Ecto neural progenitor cell (in vitro differentiated cells): ENCODE measurements at places on chromosomes 7 and 10.

DNA sequence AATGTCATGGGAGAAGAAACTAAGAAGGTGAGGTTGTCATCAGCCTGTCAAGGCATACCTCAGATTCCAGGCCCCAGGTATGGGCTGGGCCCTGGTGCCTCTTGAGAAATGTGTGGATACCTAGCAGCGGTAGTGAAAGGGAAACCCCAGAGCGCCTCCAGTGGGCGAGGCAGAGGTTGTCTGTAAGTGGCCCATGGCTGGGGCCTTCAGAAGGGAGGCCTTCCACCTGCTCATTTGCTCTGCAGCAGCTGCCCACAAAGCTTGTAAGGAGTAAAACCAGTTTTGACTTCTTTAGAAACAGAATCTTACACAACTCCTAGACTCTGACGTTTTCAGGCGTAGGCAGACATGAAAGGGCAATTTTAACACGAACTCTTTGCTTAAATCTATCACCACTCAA, 509.9 kb downstream of the PARD3 start:
- peak; percentile 65 for DNase-seq

GRCh38 chr7:23404546-23405239, 65.6 kb downstream of the IGF2BP3 start:
- DNase-seq, result no peak

- no peak for DNase-seq
Observed at GRCh38 chr10:10702211-10702610, 315.5 kb upstream of the CELF2 start.

DNA sequence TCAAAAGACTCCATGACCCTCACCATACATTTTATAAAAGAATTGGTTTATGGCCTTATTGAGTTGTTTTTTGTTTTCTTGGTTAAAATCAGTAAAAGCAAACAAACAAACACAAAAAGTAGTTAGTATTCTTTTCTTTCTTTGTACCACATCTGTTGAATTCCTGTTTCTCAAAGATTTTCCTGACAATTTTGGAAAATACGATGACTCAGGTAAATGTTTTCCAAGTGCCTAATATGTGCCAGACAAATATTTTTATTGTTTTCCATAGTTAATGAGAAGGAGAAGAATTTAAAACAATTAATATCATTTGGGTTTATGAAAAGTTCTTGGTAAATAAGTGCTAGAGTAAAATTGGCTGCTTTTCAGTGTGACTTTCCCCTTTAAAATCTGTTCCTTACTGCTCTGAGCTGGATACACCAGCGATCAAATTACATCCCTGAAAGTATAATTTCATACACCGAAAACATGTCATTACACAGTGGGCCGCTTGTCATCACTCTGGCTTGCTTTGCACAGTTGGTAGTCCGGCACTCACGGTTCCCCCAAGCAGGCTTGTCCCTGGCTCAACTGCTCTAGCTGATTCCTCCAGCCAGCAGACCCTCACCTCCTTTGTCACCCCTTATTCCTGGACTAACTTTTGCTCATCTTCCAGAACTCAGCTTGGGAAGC, 80.5 kb downstream of the TBXAS1 start:
- DNase-seq, result no peak

DNA sequence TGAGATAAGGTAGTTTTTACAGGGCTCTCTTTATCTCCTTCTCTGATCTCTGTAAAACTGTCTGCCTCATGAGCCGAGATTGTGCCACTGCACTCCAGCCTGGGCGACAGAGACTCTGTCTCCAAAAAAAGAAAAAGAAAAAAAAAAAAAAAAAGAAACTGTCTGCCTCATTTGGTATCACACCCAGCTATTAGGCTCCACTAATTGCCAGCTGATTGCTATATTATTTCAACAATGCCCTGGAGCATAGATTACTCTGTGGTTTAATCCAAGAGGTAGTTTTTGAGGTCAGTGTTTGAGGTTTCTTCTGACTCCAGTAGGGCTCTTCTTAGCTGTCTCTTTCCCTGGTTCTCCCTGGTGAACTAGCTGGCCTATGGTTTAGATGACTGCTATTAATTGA, 268.1 kb upstream of the PLPP4 start:
- no peak for DNase-seq
